ENCODE measurements at places on chromosomes 2 and 18.

DNA sequence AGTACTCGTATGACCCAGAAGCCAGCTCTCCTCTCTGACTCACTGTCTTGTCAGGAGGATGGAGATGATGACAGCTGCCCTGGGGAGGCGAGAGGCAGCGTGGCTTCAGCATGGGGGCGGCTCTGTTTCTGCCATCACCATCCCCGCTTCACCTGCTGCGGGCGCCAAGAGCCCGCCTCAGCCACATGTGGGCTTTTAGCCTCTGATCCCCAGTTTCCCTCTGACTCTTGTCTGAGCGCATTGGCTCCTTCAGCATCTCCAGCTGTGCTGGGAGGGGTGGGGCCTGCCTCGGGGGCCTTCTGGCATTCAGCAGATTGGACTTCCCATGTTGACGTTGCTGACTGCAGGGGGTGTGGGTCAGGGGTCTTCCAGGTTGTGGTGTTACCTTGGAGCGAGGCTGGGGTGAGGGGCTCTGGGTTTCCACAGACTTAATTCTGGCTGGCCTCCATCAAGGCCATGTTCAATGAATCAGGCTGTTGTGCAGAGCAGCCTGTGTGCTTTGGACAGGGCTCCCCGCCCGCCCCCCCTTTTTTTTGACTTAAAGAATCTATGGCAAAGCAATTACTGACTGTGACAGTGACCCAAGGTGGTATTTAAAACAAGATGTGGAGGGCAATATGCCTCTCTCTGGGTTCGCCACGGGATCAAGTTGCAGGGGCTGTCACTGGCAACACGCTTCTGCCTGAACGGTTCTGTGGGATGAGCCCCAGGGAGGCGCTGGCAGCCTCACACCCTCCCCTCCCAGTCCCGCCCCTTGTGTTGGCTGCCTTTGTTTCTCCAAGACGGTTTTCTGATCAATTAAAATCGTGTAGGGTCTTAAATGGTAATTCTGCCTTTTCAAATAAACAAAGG, 228.3 kb downstream of the LDLRAD4 start:
- no peak for DNase-seq
- H3K4me3 ChIP-seq, result no peak overlapping the region
- H3K4me1 ChIP-seq, result no peaks in the 10 kb centered on the region
- no peaks in the 10 kb centered on the region for H3K36me3 ChIP-seq
- H3K27me3 ChIP-seq, result no peaks in the 10 kb centered on the region
- no peak overlapping the region for H3K27ac ChIP-seq

- H3K36me3 ChIP-seq, result no peaks in the 10 kb centered on the region
- no peak overlapping the region for H3K27ac ChIP-seq
- no peak for DNase-seq
- H3K4me1 ChIP-seq, result no peaks in the 10 kb centered on the region
Measured at GRCh38 chr2:232873909-232874641, 4.0 kb downstream of the SNORC start.

GRCh38 chr18:26482569-26482968, 65.8 kb downstream of the KCTD1 start:
- H3K27ac ChIP-seq, result no peak overlapping the region
- no peak for DNase-seq
- no peak overlapping the region for H3K4me3 ChIP-seq
- H3K4me1 ChIP-seq, result no peaks in the 10 kb centered on the region

- DNase-seq, result no peak
- H3K27me3 ChIP-seq, result no peaks in the 10 kb centered on the region
- H3K4me1 ChIP-seq, result no peaks in the 10 kb centered on the region
Measured at GRCh38 chr18:5967666-5968065, 72.3 kb upstream of the TMEM200C start.

DNA sequence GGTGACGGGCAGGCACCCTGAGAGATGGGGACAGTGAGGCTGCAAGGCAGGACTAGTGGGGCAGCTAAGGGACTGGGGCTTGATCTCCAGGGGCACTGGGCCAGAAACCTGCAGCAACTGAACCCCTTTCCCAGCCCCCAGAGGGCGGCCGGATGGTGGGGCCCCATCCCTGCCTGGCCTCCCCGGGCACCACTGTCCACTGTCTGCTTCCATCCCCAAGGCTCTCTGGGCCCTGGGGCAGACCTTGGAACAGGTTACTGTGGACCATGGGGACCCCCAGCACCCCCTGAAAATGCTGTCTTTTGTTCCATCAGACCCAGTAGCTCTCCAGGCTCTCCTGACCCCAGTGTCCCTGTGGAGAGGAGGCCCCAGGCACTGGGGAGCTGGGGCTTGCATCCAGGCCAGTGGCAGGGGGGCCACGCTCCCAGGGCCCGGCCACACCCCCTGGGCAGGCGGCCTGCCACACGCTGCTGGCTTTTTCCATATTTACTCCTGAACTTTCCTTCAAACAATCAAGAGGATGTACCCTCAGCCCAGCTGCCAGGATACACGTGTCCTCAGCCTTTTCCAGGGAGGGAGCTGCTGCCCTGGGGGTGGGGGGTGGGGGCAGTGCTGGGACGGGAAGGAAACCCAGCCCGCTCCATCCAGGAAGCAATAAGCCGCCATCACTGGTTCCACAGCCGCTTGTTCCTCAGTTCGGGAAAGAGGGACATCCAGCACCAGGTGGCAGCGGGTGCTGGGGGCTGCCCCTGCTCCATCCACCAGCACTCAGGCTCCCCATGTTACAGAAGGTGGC, 102.3 kb upstream of the ODC1 start:
- DNase-seq, result peak; percentile 37
- no peaks in the 10 kb centered on the region for H3K4me1 ChIP-seq
- H3K27ac ChIP-seq, result no peak overlapping the region
- H3K4me3 ChIP-seq, result no peak overlapping the region
- peaks cover 2% of the 10 kb centered on the region for H3K27me3 ChIP-seq

- DNase-seq, result no peak
- H3K27me3 ChIP-seq, result no peaks in the 10 kb centered on the region
- H3K4me3 ChIP-seq, result no peak overlapping the region
- H3K36me3 ChIP-seq, result peaks cover 30% of the 10 kb centered on the region
- H3K4me1 ChIP-seq, result no peaks in the 10 kb centered on the region
Measured at GRCh38 chr2:216453955-216454614, 41.8 kb downstream of the SMARCAL1 start.

DNA sequence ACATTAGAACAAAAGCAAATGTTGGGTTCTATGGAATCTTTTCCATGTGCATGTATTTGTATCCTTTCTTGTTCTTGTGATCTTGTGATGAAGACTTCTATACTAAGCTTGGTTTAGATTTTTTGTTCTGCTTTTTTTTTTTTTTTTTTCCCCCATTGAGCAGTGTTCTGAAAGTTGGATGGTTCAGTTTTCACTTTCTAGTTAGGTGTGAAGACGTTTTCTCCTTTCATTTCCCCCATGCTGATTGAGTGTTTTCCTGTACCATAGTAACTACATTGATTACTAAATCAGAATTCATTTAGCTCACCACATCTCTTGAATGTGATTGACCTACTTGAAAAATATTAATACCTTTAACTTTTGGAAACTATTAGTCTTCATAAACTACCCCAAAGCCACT, 34.1 kb downstream of the NOP58 start:
- no peaks in the 10 kb centered on the region for H3K4me1 ChIP-seq
- H3K27ac ChIP-seq, result no peak overlapping the region
- no peaks in the 10 kb centered on the region for H3K27me3 ChIP-seq
- H3K4me3 ChIP-seq, result no peak overlapping the region
- DNase-seq, result no peak

DNA sequence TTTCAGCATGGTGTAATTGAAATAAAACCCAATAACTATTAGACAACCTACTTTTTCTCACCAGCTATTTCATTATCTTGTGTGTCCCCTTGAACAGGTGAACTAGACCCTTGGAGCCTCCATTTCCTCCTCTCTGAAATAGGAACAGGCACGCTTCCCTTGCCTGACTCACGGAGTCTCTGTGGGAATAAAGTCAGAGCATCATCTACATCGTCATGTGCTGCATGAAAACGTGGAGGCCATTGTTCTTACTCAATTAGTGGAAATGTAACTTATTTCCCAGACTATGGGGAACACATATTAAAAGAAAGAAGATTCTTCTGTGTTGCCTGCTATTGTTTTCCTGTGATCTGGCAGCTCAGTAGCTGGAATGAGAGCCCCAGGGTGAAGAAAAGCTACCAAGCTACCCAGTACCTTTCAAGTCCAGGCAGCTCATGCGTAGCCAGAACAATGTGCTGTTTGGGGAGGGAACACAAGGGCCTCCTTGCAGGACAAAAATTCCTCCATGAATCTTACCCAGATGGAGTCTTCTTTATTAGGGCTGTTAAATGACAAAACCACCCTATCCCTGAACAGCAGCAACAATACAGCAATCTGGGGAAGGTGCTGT, 59.8 kb downstream of the SOX11 start:
- H3K27me3 ChIP-seq, result no peaks in the 10 kb centered on the region
- H3K4me3 ChIP-seq, result no peak overlapping the region
- H3K36me3 ChIP-seq, result no peaks in the 10 kb centered on the region
- H3K4me1 ChIP-seq, result no peaks in the 10 kb centered on the region
- no peak for DNase-seq
- no peak overlapping the region for H3K27ac ChIP-seq

DNA sequence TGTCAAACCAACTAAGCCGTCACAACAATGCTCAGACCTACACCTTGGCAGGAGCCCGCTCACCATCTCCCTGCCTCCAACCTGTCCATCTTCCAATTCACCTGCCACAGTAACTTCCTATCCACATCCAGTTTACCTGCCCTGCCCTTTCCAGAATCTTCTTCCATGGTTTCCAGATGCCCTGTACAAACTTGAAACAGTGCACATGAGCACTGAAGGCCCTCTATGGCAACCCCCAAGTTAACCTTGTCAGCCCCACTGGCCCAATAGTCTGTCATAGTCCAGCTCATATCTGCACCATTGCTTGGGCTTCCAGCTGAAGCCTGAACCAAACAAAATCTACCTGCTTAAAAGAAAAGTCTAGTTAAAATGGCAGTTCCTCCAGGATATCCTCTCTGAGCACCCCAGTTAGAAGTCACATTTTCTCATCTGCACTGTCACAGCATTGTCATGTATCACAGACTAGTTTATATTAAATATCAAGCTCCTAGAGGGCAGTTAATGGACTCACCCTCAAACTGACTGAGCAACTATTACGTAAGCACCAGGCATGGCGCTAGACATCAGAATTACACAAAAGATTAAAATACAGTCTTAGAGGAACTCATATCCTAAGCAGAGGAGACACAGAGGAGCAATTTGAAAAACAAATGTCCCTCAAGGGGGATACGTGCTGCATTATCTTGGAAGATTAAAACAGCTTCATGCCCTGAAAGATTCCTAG, 11.6 kb downstream of the NFE2L2 start:
- no peaks in the 10 kb centered on the region for H3K4me1 ChIP-seq
- H3K27me3 ChIP-seq, result no peaks in the 10 kb centered on the region
- no peak overlapping the region for H3K4me3 ChIP-seq
- no peak for DNase-seq
- no peak overlapping the region for H3K27ac ChIP-seq

Measured in lung (tissue), 17 donors.